Heart left ventricle (tissue), 16 donors: ENCODE measurements at places on chromosomes 5 and 9.

GRCh38 chr5:136251502-136252169 is 58.7 kb upstream of the SMIM32 start:
- no peak for DNase-seq

DNA sequence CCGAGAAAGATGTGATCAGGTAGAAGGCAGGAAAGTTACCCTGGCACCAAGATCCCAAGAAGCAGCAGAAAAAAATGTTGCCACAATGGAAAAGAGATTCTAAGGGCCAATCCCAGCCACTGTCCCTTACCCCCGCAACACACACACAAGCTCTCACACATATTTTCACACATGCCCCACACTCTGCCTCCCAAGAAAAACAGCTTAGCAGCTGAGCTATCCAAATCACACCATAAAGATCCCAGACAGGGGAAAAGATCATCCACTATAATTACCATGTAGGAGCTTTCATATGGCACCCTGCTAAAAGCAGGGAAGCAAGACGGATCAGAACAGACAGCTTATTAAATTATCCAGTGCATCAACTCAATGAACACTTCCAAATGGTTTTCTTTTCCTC is 143.4 kb downstream of the FAM114A2 start:
- no peak for DNase-seq

DNA sequence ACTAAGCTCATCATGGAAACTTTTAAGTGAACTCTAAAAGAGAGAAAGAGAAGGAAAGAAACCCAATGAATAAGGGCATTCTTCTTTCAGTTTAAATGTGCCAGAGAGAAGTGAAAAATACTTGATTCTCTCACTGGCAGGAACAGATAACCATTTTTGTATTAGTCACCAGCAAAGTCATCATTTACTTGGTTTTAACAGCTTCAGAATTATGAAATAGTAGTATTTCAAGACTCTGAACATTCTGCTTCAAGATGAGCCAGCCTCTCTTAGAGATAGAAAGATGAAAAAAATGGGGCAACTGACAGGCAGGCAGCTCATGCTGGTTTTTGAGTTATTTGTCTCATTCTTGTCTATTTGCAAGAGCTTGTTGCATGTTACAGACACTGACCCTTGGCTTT is 103.5 kb downstream of the GCNT1 start:
- no peak for DNase-seq

DNA sequence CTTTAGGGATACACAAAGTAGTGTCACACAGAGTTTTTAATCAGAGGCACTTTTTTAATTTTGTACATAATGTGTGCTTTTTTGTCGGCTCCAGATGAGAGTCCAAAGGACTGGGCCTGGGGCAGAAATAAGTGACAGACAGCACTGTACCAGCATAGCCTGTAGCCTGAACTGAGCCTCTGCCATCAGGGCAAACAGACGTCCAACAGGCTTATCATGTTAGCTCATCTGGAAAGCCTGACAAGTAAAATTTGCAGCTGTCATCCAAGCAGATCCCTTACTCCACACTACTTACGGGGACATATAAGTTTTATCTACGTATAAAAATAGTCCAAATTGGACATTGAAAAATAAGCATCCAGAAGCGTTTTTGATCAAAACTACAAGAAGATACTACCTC is 233.1 kb upstream of the GAS1 start:
- no peak for DNase-seq

- no peak for DNase-seq
Measured at GRCh38 chr9:129198319-129199043, 20.4 kb upstream of the IER5L start.

DNA sequence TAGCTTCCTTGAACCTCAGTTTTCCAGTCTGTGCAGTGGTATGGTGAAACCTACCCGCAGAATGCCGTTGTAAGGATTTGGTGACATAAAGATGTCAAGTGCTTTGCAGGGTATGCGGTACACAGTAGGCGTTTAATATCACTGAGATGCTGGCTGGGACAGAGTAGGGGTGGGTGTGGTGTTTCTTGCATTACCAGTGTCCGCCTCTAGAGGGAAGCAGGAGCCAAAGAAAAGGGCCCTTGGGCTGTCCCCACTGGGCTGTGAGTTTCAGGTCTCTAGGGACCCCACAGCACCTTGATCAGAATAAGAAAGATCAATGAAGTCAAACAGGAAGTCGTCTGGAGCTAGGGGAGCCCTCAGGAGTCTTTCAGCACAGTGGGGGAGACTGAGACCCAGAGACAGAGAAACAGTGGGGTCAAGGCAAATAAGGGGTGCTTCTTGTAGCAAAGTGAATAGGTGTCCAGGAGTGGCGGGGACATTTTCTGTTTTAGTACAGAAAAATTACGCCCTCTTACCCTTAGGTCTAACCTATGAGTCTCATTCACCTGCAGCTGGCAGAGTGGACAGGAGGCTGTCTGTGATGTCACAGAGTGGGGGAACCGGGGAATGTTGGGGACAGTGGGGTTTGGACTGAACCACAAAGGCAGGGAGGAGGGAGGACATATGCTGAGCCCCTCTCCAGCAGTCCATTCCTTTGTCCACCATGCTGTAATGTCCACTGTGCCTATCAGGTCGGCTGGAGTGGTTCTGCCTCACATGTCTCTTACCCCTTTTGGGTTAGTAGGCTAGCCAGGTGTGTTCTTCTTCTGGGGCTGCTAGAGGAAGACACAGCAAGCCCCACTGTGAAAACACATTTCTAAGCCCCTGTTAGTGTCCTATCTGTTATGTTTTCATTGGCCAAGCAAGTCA is 4.7 kb upstream of the TEX53 start:
- DNase-seq, result peak; percentile 16

- DNase-seq, result no peak
Measured at GRCh38 chr5:40518485-40518917, 161.2 kb upstream of the PTGER4 start.

- no peak for DNase-seq
Measured at GRCh38 chr9:99050292-99050911, 54.5 kb upstream of the TGFBR1 start.

DNA sequence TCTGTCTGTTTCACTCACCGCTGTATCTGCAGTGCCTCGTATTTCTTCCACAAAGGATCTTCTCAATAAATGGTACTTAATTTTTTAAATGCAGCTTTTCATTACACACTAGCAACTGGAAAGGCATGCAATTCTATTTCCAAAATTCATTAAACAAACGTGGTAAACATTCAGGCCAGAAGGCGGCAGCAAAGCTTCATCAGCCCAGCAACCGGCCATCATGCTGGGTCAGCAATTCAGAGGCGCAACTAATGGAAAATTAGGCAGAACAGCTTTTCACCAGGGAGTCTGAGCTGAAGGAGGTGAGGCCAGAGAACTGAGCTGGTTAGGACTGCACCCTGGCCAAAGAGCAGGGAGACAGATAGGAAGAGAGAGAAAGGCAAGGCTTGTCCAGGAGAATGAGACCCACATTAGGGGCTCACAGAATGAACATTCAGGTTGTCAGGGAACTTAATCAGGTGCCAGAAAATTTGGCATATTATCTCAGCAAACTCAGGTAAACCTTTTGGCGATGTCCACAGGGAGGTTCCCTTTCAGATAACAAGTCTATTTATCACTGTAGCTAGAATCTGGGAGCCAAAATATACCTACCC is 17.7 kb upstream of the RNF180 start:
- peak; percentile 49 for DNase-seq

DNA sequence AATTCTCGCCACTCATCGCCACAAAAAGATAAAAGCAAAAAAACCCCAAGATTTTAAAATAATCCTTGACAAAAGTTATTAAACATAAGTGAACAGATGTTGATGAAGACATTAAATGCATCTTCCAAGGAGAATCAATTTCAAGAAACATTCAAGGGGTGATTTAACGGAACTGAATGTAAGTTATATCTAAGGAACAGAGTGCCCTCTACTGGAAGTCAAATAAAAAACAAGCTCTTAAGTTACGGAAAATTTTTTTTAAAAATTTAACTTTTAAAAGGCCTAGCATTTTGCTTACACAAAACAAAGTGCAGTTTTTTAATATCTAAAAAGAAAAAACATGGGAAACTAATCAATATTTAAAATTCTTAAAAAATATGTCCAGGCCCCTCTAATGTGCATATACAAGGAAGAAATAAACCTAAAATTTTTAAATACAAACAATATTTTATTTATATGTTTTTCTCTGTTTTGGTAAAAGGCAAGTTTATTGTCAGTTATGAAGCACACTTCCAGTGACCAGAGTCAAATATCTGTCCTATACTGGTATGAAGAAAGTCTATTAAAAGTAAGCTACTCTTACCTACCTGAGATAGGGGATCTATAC is 28.0 kb downstream of the TEX10 start:
- no peak for DNase-seq

DNA sequence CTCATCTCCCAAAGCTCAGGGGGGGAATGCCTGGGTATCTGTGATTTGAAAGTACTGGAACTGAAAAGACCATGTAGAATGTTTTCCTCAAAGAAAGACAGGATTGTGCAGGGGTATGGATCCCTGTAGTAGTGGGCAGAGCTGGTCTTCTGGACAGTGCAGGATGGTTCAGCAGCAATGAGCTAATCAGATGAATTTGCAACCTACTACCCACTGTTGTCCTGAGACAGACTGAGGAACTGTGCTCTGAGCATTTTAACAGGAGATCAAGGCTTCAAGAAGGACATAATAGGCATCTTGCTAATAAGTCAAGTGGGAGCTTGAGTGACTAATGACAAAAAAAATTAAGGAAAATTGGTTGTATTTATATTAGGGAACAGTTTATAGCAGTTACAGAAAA is 61.7 kb downstream of the FYB1 start:
- no peak for DNase-seq

GRCh38 chr5:94288937-94289336 is 329.5 kb downstream of the KIAA0825 start:
- no peak for DNase-seq

DNA sequence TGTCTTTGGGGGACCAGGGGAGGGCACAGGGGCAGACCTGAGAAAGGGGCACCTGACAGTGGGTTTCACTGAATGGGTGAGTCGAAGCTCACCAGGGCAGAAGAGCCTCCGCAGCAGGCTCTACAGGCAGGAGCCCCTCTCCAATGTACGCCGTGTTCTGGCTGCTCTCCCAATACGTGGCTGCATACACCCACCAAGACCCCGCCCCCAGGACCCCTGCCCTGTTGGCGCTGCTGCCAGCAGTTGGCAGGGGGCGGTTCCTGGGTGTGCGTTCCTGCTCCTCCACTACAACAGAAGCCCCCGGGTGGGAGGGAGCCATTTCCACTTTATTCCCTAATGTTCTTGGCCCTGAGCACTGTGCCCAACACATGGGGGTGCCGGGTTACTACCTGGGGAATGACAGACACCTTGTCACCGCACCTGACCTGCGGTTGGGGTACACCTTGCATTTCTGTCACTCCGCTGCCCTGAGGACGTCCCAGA is 30.3 kb downstream of the SARDH start:
- no peak for DNase-seq

- DNase-seq, result no peak
Measured at GRCh38 chr9:37582548-37583157, 6.5 kb upstream of the FBXO10 start.

DNA sequence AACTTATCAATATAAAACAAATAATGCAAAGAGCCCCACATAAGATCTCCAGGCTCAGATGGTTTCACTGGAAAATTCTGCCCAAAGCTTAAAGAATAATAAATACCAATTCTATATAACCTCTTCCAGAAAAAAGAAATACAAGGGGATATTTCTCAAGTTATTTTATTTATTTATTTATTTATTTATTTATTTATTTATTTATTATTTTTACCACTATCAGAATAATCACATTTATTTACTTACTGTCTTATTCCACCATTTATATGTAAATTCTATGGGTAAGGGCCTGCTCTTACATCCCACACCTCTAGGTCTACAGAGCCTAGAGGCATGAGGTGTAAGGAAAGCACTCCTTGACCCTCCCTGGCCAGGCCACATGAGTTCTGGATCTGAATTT is 91.1 kb downstream of the ANKRD18A start:
- no peak for DNase-seq

- DNase-seq, result no peak
Measured at GRCh38 chr5:39314591-39314990, 49.7 kb downstream of the C9 start.

DNA sequence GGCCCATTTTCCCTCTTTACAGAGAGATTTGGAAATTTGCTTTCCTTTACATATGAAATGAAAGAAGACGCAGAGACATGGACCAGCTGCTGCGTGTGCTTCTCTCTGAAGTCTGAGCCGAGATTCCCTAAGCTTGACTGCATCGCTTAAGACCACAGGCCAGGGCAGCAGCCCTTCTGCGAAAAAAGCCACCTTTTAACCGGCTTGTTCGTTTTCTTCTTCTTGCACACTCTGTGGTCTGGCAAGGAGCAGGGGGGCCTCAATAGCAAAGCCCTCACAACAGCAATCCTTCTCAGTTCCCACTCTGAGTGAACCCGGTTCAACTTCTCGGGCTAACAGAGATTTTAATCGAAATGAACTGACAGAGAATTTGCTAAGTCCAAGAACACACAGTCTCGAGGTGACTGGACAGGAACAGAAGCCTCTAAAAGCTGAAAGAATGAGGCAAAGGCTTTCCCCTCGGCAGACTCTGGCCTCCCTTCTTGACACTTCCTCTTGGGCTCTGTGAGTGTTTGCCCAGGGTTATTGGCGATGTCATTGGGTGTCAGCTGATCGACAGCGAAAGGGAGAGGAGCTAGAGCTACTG is 512.9 kb upstream of the KLF4 start:
- no peak for DNase-seq

DNA sequence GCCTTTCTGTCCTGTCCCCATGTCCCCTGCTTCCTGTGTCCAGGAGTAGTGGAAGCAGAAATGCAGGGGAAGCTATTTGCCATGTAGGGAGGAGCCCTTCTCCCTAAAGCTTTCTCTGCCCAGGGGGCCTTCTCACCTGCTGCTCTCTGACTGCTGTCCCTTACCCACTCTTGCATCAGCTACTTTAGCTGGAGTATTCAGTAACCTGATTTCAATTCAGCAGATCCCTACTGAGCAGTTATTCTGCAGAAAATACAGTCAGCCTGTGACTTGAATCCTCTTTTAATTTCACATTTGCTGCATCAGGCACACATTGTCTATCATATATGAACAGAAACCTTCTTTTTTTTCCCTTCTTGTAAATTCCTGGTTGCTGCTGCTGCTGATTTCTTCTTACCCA is 90.4 kb downstream of the MVB12B start:
- no peak for DNase-seq

DNA sequence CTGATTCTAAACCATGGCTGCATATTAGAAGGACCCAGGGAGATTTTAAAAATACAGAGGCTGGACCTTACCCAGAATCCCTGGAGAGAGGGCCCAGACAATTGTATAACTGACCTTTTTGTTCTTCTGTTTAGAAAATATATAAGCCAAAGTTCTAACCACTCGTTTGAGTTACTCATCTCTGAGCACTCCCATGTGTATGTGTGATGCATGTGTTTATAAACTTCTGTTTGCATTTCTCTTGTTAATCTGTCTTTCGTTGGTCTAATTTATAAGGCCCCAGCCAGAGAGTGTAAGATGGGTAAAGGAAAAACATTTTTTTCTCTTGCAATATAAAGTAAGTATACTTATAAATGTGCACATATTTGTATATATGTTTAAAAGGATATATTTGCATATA is 443.9 kb downstream of the ZNF608 start:
- DNase-seq, result no peak

- no peak for DNase-seq
Measured at GRCh38 chr5:161660806-161661205, 24.7 kb upstream of the GABRA6 start.

- DNase-seq, result no peak
Measured at GRCh38 chr5:115297031-115297430, 577 bp upstream of the CCDC112 start.
